ENCODE measurements at places on chromosomes 16 and 17.

GRCh38 chr17:75019146-75019545, 6.7 kb downstream of the MRPL58 start:
- no peak for DNase-seq

DNA sequence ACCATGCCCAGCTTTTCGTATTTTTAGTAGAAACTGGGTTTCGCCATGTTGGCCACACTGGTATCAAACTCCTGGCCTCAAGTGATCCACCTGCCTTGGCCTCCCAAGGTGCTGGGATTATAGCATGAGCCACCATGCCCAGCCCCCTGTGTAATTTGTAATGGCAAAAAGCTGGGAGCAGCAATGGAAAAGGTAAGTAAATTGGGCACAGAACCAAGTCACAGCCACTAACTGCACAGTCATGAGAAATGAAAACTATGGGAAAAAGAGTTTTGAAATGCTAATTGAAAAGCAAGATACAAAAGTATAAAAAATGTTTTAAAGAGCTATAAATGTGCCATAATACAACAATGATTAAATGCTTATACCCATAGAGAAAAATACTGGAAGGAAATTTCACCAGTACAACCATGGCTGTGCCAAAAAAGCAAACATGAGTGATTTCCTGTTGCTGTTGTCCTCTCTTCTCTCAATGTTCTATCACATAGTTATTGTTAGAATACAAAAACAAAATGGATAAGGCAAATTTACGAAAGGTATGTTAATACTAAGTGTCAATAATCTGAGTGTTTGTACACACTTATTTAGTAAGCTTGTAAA, 6.2 kb downstream of the NTAN1 start:
- DNase-seq, result no peak

DNA sequence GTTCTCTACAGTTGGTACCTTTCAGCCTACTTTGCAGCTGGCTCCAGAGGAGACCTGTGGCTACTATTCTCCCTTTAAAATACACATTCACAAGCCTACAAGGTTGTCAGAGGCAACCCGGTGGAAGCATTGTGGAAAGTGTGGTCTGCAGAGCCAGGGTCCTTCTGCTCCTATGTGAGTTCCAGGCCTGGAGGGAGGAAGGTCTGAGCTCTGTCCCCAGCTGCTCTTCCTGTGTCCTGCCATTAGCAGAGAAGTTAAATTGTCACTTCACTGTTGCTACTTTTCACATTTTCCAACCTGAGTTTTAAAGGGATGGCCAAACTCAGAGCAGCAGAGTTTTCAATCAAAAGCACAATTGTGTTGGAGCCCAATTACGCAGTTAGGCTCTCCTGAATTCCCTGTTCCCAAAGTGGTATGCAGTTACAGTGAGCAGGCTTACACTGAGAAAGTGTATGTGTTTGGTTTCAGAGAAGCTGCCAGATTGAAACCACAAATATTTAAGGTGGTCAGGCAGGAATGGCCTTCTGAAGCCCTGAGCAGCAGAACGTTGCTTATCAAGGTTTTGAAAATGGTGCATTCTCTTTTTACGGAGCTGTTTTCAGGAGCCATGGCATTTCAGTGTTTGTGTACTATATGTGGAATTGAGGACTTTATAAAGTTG, 25.0 kb downstream of the MAP3K3 start:
- no peak for DNase-seq

DNA sequence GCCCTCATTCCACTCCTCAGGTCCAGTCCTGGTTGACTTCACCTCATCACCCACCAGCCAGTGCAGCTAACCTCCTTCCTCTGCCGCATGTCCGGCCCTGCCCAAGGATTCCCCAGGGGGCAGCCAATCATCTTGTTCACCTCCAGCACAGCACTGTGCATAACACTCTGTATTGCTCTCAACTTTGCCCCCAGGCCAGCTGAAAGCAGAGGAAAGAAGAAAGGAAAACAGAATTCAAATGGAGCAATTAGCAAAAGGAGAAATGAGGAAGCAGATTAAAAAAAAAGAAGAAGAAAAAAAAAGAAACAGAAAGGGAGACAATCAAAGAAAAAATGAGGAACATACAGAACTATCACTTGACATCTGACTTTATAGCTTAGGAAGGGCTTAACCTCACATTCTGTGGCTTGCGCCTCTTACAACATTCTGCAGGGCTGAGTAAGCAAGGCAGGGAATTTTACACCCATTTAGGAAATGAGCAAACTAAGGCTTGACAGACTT, 26.1 kb downstream of the GAS7 start:
- no peak for DNase-seq

GRCh38 chr17:77684803-77685798, 273.4 kb upstream of the TNRC6C start:
- DNase-seq, result no peak

Data from heart right ventricle (tissue), 16 donors.